Muscle of leg (tissue), 16 donors: ENCODE measurements at places on chromosomes 12 and 14. TPM values are rescaled to one million over a fixed set of nuclear protein-coding genes. Genes with fewer than 3 reads are reported as not detected.

- no peak for DNase-seq
Observed at GRCh38 chr12:82047446-82047845, 288.3 kb upstream of the PPFIA2 start.

DNA sequence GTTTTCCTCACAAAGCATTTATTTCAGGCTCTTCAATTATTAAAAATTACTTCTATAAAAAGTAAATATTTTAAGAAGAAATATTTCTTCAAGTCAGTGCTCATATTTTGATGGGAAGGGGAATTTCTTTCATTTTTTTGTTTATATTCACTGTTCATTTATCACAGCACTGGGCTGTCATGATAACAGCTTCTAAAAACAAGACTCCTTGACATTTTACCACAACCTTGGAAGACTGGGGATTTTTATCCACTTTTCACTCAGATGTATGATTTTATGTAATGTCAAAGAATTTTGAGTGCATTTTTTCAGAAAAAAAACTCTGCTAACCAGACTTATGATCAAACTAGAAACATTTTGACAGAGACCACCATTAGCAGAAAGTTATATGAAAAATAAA, 149.7 kb downstream of the PHLDA1 start:
- no peak for DNase-seq

DNA sequence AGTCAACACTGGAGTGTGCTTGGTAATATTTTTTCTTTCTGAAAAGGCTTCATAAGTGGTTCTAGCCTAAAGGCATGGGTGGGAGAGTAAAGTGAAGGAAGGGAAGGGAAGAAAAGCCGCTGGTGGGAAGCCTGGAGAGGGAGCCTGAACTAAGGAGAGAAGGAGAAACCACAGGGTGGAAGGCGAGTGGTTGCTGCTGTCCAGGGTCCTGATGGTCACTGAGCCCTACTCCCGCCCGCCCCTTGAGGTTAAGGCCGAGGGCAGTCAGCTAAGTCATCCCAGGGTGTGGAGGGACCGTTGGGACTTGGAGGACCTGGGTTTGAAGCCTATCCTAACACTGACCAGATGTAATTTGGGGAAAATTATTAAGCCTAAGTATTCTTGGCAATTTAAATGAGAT, 189.1 kb downstream of the PIWIL1 start:
- peak; percentile 35 for DNase-seq

DNA sequence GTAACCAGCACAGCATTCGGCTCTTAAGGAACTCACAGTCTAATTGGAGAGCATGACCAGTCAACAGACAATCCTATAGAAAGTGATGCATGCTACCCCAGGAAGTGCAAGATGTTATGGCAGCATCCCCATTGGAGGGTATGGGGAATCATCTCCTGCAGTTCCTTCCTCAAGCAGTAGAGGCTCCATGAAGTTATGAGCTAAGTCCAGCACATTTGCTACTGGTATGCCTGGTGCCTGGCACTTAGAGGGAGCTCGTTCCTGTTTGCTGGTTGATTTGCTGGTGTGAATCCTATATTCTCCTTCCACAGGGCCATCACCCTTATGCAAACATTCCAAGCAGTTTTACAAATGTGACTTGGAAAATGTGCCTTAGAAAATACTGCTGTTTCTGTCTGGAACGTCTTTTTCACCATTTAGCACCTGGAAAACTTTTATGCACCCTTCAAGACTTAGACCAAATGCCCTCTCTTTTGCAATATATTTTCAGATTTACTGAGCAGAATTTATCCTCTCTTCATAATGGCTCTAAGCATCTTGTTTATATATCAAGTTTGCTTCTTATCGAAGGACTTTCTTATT, 136.1 kb upstream of the WSCD2 start:
- DNase-seq = peak; percentile 11

DNA sequence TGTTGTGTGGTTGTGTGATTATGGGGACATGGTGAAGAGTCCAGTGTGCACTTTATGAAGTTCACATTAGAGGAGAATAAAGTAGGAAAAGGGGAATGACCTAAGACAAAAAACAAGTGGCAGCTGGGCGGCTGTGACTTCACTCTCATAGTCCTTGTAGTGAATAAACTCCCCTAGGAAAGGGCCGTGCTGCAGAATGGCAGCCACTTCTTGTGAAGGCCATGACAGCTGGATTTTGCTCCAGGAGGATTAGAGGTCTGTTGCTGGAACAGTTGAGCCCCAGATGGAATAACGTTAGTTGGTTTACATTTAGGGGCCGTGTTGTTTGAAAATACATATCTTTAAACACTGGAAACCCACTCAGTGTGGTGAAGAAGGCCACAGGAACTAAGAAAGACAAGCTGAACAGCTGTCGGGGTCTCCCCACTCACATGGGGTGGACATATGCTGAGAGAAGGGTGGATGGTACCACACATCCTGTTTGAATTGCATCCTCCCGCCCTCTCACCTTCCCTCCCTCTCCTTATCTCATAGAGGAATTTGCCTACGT, 276.9 kb downstream of the CACNA1C start:
- no peak for DNase-seq

- peak; percentile 80 for DNase-seq
Observed at GRCh38 chr14:50064993-50065392, 51.4 kb downstream of the VCPKMT start.

DNA sequence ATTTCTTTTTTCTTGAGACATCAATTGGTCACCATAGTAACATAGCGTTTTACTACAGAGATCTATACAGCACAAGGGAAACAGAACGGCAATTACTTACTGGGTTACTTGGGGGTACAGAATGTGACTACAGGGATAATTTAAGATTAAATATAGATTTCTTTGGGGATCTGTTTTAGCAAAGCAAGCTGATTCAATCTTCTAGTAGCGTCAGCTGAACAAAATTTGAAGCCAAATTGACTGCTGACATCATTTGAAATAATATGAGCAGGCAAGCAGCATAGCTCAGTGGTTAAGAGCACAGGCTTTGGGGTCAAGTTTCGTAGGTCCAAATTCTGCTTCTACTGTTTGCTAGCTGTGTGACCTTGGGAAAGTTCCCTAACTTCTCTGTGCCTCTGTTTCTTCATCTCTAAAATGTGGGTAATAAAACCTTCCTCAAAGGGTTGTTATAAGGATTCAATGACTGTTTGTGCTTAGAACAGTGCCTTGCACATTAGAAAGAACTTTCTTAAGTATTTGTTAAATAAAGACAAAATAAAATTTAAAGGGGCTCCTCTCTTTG, 12.8 kb downstream of the GPR19 start:
- no peak for DNase-seq

- no peak for DNase-seq
Observed at GRCh38 chr12:59890896-59891579, 295.2 kb downstream of the SLC16A7 start.

DNA sequence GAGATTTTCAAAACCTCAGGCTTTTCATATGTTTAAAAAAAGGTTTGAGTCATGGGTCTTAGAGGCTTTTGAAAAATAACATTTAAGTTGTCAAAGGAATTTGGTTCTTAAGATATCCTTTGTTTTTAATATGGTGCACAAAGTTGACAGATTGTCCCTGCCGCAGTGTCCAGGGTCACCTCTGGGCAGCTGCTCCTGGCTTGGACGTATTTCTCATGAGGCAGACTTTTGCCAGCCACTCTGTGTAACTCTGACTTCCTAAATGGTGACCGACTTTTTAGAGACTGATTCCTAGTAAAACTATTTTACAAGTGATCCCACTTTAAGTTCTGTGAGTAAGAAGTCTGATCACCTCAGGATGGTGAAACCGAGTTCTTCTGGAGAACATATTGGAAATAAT, 27.5 kb downstream of the XRCC3 start:
- no peak for DNase-seq

DNA sequence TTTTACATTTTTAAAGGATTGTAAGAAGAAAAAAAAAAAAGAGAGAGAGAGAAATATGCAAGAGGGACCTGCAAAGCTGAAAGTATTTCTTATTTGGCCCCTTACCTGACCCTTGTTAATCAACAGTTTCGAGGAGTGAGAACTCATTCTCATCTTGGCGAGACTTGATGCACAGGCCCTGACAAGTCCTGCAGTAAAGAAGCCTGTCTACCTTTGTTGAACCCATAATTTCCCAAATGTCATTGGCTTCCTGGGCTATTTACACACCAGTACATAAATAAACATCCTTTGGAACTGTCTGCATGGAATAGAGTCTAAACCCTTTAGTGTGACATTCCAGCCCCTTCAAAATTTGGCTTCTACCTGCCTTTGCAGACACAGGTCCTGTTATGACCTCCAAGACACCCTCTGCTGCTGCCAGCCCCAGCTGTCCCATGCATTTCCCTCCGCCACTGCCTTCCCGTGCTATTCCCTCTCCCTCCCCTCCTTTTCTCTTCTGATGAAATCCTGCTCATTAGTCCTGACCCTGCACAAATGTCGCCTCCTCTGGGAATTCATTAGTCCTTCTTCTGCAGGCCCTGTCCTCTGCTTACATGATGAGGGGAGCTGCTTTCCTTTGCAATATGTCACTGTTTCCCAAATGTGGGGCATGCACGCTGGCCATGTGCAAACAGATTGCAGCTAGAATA, 35.1 kb downstream of the MYL2 start:
- DNase-seq = no peak

DIO3 gene
- 3.3 TPM for total RNA-seq

ESR2 gene
- total RNA-seq = 0.13 TPM

SPIC gene
- total RNA-seq = not detected
